Naive B cell (primary cell): ENCODE measurements at places on chromosomes 2 and 18.

DNA sequence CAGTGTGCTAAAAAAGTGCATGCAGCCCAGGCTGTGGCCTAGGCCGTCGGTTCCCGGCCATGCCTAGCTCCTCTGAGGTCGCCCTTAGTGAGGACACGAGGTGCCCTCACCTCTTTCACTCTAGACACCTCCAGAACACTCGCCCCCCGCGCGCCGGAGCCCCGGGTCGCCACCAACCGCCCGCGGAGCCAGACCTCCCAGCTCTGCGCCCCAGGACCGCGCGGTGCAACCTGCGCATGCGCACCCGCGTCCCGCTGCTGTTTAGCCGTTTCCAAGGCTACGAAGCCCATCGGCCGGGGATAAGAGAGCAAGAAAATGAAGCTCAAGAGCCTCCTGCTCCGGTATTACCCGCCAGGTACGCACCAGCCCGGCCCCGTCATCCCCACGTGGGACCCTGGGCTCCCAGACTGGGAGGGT lies at the start of gene DAW1:
DAW1 (plus strand) TSS at position 257 of the 417 bp plus-strand sequence; CDS start at position 316, 59 bp downstream.
- DNase-seq = peak; percentile 19

DNA sequence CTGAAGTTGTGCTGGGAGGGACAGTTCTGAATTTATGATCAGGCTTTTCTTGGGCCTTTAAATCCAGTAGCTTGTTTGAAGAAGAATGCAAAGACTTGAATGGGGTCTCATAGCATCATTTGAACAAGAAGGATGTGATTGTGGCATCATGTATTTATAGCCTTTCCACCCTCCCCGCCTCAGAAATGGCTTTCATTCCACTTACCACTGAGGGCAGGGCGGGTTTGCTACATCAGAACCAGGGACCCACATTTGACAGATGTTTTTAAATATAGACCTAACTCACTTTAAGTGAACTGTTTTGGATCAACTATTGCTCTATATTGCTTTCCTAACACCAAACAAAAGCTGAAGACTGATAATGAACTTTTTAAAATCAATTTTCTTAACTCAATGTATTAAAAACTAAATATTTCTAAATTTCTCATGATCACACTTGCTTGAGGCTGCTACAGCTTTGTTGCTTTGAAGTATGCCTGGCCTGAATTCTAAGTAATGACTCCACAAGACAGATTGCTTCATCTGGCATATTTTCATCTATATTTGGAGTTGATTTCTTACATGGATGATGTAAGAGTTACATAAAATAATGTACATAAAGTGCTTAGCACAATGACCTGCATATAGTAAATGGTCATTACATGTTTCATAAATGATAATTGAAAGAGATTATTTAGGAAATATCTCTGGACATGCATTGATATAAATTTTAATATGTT lies 1552.9 kb upstream of the SLC39A10 start:
- DNase-seq = no peak

- DNase-seq = no peak
Measured at GRCh38 chr2:239946562-239946863, 78.6 kb downstream of the NDUFA10 start.

DNA sequence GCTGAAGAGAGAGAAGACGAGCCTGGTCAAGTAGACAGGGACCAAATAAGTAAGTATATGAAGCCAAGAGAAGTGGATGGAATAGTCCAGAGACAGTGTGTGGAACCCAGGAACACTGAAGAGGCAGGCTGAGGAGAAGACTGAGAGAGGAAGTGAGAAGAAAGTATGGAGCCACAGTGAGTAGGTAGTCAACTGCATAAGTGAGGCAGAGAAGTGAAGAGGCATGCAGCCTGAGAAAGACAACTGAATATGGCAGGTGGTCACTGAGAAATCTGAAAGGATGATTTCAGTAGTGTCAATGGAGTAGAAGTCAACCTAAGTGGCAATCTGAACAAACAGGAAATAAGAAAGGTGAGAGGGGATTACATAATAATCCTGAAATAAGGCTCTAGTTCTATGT lies 55.4 kb downstream of the CWC22 start:
- no peak for DNase-seq

GRCh38 chr2:207692206-207693065 lies 19.0 kb upstream of the CCNYL1 start:
- DNase-seq = peak; percentile 45

GRCh38 chr2:230023313-230023712 lies 45.4 kb downstream of the SLC16A14 start:
- no peak for DNase-seq

- DNase-seq = no peak
Measured at GRCh38 chr2:86371527-86371926, 34.1 kb upstream of the REEP1 start.

GRCh38 chr2:37907501-37908225 lies 17.4 kb upstream of the RMDN2 start:
- no peak for DNase-seq

GRCh38 chr2:96626553-96626942 lies 11.6 kb downstream of the KANSL3 start:
- DNase-seq = no peak

- DNase-seq = no peak
Measured at GRCh38 chr2:27884601-27885000, 5.6 kb downstream of the RBKS start.

DNA sequence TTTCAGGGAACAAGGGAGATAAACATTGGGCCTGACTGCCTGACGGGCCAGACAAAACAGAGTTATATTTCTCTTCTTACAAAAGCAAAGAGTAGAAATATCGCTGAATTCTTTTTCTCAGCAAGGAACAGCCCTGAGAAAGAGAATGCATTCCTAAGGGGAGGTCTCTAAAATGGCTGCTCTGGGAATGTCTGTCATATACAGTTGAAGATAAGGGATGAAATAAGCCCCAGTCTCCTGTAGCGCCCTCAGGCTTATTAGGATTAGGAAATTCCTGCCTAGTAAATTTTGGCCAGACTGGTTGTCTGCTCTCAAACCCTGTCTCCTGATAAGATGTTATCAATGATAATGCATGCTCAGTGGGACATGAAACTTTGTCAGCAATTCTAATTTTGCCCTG lies 134.9 kb upstream of the CNTNAP5 start:
- DNase-seq = no peak

DNA sequence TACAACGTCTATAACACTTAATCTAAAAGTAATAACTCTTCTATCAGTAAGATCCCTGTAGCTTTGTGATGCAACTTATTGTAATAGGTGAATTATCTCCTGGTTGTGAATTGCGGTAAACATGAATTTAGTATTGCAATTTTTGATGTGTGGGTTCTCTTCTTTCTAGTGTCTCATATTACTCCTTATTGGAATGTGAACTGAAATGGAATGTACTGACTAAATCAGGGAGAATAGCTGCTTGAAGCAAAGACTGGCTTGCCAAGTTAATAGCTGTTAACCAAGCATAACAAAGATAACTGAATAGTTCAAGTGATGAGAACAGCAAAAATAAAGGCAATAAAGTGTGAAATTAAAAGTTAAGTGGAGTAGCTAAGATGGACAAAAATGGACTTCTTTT lies 60.5 kb upstream of the TFPI start:
- no peak for DNase-seq

DNA sequence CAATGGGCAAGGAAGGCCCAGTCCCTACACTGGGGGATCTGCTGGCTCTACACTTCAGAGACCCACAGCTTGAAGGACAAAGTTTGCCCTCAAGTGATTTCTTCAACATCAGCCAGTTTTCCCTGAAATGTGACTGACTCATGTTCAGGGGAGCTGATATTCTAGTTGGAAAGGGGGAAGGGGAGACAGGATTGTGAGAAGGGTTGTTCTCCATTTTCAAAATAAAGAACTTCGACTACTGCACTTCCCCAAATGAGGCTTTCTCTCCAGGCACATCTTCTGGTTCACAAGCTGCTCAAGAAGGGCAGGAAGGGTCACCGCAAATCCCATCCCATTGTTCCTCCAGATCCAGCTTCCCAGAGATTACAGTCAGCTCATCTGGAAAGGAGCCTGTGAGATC lies 117.6 kb downstream of the BCL2L11 start:
- no peak for DNase-seq

- no peak for DNase-seq
Measured at GRCh38 chr2:222592176-222592575, 63.7 kb downstream of the FARSB start.

- DNase-seq = no peak
Measured at GRCh38 chr2:176112375-176113302, 3.9 kb upstream of the HOXD10 start.

DNA sequence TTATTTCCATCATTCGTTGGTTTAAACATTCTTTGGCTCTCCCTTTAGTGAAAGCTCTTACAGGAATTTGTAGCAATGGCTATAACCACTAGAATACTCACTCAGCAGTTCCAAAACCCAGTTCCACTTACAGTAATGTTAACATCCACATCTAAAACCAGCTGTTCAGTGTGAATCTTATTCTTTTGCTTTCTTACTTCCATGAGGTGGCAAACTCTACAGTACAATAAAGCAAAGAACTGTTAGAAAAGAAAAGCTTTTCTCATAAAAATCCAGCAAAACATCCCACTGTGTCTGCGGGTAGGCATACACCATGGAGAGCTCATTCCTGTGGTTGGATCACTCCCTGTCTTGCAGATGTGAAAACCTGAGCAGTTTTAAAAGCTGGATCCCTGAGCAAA lies 147.1 kb downstream of the ARHGAP28 start:
- DNase-seq = no peak

GRCh38 chr2:75142081-75142480 lies 57.2 kb downstream of the TACR1 start:
- no peak for DNase-seq

GRCh38 chr2:80348953-80349352 lies 44.4 kb upstream of the LRRTM1 start:
- DNase-seq = no peak

GRCh38 chr2:100383954-100384353 lies 33.5 kb downstream of the CHST10 start:
- no peak for DNase-seq
